ENCODE measurements at places on chromosomes 5 and 9.

DNA sequence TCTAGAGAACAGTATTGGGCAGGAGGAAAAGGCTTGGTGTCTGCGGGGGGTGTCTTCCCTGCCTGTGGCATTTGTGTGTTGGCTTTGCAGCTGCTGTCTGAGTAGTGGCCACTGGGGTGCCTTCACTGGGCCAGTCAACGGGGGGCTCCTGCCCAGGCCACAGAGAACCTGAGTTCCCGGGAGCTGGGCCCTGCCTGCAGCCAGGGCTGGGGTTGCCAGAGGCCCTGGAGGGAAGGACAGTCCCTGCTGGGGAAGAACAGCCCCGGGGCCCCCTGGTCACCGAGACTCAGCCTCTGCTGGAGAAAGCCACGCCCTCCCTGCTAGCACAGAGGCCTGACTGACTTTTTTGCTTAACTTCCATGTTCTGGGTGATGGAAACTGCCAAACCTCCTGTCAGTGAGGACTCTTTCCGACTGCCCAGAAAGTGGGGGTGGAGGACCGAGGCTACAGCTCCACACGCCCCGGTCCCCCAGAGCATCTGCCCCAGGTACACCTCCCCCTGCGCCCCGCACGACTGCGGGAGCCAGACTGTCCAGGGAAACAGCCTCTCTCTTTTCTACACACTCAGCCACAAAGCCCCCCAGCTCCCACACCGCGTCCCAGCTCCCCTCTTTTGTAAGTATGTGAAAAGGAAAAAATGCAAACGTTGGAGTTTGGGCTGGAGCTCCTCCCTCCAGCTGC, 133.4 kb downstream of the DAB2IP start:
- no peak for DNase-seq

DNA sequence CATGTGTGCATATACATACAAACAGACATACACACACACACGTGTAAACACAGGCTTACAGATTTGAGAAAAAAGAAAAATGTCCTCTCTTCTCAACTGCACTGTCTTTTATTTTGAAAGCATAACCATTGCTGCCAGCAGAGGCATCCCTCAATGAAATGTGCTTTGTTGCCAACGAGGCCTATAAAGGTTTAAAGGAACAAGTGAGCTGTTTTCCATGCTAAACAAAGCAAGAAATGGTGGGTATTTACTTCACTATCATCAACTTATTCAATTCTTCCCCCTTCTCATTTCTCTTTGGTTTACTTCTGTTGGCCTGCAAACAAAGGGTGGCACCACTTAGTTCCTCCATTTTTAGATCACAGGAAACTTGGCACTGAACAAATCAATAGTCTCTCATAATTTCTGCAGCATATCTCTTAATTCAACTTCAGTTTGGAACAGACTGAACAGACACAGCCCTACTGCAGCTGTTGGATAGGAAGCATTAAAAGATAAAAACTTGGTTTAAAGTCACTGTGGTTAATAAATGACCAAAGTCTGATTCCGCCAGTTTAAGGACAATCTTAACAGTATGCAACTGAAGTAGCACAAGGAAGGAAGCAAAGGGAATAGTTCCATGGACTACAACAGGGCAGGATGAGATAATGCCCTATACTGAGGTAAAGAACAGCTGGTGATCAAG, 21.7 kb downstream of the TTC33 start:
- no peak for DNase-seq

- DNase-seq: no peak
These were observed 42.4 kb upstream of the F2RL1 start for GRCh38 chr5:76776391-76776790.

DNA sequence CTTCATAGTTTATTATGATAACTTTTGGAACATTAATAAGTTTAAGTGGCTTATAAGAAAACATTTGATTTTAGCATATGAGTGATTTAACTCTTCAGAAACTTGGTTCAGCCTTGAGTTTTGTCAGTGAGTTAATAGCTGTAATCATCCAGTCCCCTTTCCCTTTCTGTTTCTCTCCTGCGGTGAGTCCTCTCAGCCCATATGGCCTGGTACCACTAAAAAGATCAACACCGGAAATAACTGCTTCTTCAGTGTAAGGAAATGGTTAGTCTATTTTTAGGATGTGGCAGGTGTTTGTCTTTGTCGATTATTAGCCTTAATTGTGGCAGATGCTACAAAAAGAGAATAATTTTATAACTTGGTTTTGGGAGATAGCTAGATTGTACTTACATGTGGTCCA, 120.2 kb upstream of the GRHPR start:
- no peak for DNase-seq

DNA sequence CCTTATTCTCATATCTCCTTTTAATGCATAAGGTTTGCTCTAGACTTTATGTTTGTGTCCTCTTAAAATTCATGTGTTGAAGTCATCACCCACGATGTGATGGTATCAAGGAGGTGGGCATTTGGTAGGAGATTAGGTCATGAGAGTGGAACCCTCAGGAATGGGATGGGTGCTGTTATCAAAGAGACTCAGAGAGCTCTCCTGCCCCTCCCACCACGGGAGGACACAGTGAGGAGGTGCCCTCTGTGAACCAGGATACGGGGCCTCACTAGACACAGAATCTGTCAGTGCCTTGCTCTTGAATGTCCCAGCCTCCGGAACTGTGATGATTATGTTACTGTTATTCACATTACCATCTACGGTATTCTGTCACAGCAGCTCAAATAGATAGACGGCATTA, 359.0 kb downstream of the IRX1 start:
- DNase-seq: no peak

- DNase-seq: no peak
These were observed 80.0 kb downstream of the MEGF10 start for GRCh38 chr5:127370631-127371030.

- no peak for DNase-seq
These were observed 163.4 kb upstream of the FSTL4 start for GRCh38 chr5:133775584-133776304.

DNA sequence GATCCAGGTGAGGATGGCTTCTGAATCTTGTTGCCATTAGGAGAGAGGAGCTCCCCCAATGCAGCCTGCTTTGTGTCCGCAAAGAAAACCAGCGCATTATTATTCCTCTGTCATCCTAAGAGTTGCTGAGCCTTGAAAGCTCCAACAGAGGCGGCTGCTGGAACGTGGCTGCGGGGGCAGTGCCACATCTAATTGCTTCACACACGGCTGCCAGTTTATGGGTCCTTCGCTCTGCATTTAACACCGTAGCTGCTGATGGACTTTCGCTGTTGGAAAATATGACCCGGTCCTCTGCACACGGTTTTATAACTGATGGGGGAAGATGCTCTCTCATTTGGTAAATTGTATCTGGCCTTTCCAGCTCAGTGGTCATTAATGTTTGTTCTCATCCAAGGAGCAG, 38.0 kb downstream of the ZNF622 start:
- no peak for DNase-seq

DNA sequence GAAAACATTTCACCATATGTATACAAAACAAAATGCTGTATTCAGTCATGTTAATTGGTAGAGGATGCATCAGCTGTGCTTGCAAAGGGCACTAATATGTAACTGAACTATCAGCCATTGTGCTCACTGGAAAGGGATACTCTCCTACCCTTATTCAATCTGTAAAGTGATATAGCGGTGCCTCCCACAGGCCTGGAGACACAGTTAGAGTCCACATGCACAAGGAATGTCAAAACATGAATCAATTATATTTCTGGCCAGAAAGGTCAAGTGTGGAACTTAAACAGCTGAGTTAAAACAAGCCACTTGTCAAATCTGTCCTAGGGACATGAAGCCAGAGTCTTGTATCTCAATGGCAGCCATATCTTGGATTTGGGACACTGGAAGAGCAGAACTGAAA, 71.2 kb upstream of the IZUMO3 start:
- DNase-seq: no peak

GRCh38 chr5:133818031-133818431, 150.4 kb downstream of the C5orf15 start:
- peak; percentile 2 for DNase-seq

DNA sequence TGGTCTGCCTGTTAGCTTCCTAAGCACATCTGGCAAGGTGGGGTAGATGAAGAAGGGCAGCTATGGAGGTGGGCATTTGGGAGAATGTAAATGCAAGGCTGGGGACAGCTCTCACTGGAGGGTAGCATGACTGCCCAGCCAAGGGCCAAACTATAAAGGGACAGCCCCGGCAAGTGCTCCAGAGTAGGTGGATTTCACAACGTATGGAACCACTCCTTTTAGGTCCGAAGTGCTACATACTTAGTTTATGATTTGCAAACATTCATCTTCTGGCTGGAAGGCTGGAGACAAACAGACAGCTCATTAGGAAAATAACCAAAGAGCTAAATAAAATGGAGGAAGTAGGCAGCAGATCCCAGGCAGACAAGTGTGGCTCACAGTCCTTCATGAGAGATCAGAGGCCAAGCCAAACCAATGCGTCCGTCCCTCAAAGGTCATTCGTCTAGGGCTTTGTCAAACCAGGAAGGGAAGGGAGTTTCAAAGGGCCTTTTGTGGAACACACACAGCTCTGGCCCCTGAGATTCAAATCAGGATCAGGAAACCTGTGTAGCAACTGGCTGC, 42.5 kb upstream of the GLRX start:
- no peak for DNase-seq

DNA sequence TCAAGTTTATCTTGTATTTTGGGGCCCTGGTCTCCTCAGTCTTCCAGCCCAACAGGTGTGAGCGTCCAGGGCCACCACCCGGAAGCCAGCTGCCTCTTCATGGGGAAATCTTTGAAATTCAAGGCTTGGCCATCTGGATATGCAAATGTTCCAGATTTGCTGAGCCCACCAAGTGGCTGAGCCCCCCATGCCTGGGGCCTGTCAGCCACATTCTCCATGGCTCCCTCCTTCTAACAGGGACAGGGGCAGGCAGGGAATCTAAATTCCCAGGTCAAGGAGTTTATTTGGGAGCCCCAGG, 14.2 kb upstream of the CXXC5 start:
- no peak for DNase-seq

DNA sequence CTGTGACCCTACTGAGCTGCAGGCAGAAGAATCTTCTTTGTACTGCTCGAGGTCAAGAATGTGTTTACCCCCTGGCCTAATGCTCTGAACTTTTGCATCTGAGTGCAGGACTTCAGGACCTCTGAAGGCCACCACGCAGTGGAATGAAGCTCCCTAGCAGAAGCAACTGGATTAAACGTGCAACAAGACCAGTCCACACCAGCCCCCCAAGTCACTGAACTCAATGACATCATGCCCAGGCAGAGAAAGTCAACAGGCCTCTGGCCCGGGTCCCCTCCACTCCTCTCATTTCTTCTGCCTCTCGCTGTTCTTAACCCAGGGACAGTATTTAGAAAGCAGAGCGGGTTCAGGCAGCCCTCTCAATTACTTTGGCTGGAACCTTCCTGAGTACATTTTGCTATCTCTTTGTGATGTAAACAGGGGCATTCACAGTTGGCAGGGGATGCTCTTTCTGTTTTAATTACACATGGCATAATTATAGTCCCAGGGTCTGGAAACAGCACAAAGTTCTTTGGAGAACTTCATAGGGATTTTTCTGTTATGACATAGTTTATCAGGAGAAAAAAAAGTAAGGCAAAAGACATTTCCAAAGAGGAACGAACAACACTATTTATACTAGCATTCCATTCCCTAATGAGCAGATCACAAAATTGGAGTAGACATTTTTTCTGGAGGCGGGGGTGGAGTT, 108.2 kb upstream of the SPATA31D4 start:
- DNase-seq: no peak

GRCh38 chr5:127210042-127210441, 80.6 kb upstream of the MEGF10 start:
- DNase-seq: no peak

DNA sequence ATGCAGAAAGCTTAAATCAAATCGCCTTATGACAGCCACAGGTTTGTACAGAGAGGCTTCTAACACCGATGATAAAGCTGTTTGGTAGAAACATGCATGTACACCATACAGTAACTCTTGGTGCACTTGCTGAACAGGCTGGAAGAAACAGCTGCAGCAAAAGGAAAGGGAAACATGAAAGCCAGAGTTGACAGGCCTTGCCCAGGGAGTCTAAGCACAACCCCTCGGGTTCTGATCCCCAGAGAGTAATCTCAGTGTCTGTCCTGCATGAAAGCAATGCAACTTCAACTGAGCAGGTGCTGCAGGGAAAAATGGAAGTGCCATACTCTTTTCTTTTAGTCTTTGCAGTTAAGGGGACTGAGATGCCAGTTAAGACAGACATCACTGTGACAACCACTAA, 419.9 kb downstream of the BNC2 start:
- no peak for DNase-seq

- DNase-seq: peak; percentile 54
These were observed 35.5 kb upstream of the B4GALT1 start for GRCh38 chr9:33202552-33203201.

DNA sequence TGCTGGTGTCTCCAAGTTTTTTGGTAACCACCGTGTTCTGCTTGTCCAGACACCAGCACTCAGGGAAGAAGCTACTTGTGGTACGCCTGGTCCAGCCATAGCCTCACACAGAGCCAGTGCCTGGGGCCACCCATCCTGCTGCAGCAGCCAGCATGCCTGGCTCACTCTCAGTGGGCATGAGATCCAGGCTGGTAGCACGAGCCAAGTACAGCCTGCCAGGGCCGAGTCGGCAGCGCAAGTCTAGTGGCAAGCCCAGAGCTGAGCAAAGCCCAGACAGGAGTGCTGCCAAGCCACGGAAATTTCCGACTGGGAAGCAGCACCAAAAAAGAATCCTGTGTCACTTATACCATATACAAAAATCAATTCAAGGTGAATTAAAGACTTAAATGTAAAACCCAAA, 36.3 kb upstream of the FBXL17 start:
- no peak for DNase-seq

GRCh38 chr9:118263949-118264348, 559.7 kb downstream of the TLR4 start:
- DNase-seq: no peak

DNA sequence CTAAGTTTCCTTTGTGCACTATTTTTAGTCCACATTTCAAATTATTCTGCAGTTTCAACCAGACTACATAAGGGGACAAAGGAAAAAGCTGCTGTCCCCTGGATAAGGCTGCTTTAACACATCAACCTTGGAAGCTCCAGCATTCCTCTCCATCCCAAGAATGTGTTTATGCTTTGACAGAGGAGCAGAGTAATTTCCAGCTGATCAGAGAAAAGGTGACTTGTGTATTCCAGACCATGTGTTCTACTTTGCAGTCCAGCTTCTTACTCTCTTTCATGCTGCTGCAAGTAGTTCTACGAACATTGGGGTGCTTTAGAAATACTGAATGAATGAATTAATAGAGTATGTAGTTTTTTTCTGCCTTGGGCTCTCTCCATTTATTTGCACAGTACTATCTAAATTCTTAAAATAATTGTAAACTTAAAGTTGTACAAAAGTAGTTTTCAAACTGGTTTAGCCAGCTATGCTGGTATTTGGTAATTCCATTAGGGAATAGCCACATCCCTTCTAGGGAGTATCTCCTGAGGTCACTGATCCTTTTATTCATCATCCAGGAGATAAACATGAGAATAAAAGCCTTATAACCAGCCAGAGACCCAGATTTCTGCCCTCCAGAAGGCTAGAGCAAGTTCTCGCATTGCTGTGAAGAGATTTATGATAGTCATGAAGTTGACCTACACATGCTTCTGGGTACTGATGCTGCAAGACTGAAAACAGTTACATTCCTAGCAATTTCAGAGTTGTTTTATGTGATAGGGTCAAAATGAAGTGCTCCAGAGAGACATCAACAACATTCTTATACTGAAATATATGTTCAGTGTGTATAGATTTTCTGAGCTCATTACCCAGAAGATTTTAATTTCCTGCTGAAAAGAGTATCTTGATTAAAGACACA, 215.2 kb downstream of the COMMD10 start:
- DNase-seq: peak; percentile 18
